ENCODE measurements at places on chromosomes 13 and 19. TPM values are rescaled to one million over a fixed set of nuclear protein-coding genes. Genes with fewer than 3 reads are reported as not detected.

PLPP2 gene
- not detected for total RNA-seq

MTUS2 gene
- not detected for total RNA-seq

F7 gene
- 0.30 TPM for total RNA-seq

PLK5 gene
- total RNA-seq = not detected

PRTN3 gene
- not detected for total RNA-seq

C3 gene
- total RNA-seq = 0.88 TPM

RETN gene
- total RNA-seq = not detected

BCAM gene
- not detected for total RNA-seq

SIGLECL1 gene
- total RNA-seq = not detected

TMEM145 gene
- 1.0 TPM for total RNA-seq

SHISA7 gene
- total RNA-seq = not detected

CARS2 gene
- 89.4 TPM for total RNA-seq

ZNF382 gene
- 10.9 TPM for total RNA-seq

CADM4 gene
- 0.17 TPM for total RNA-seq

FREM2 gene
- not detected for total RNA-seq

ZNF44 gene
- 6.4 TPM for total RNA-seq

SELENOV gene
- not detected for total RNA-seq

ICAM4 gene
- 0.36 TPM for total RNA-seq

C19orf33 gene
- total RNA-seq = not detected

NBEA gene
- 0.23 TPM for total RNA-seq

ZNF554 gene
- 1.7 TPM for total RNA-seq

Data from activated CD8-positive, alpha-beta memory T cell treated with anti-CD3 and anti-CD28 coated beads for 36 hours (primary cell).